ENCODE measurements at places on chromosomes 13 and 19. TPM values are rescaled to one million over a fixed set of nuclear protein-coding genes. Genes with fewer than 3 reads are reported as not detected.

- H3K36me3 ChIP-seq: no peaks in the 10 kb centered on the region
- no peak overlapping the region for H3K27ac ChIP-seq
- no peak overlapping the region for H3K4me3 ChIP-seq
- no peaks in the 10 kb centered on the region for H3K27me3 ChIP-seq
- peaks cover 21% of the 10 kb centered on the region for H3K4me1 ChIP-seq
These were observed 56.3 kb downstream of the FOXO1 start for GRCh38 chr13:40609972-40610726.

Gene PIP5K1C
- 35.6 TPM for total RNA-seq

Gene NLRP9
- total RNA-seq: 0.09 TPM

DNA sequence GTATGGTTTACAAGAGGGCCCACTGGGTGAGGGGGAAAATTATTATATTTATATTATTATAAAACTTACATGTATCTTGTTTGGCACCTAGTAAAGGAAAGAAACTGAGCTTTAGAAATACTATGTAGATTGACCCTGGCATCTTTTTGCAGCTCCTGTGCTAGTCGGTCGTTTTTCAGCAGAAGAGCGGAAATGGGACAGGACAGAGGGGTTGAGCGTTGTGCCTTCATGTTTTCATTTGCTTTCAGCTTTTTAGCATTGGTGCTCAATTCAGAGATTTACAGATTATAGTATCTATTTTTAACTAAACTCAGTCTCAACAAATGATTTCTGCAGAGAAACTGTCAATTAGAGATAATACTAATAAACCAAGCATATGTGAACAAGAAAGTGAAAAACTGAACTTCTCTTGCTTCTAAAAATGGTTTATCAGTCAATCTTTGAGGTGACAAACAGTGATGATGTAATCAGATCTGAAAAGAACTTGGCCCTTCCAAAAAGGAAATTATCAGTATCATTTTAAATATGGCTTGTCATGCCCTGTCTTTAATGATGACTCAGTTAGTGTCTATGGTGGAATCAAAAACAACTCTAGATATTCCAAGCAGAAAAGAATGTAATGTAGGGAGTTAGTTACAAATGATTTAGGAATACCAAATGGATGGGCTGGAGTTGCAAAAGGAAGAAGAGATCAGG lies 56.9 kb upstream of the KCTD4 start:
- H3K27ac ChIP-seq: no peak overlapping the region
- peaks cover 3% of the 10 kb centered on the region for H3K36me3 ChIP-seq
- no peak overlapping the region for H3K4me3 ChIP-seq
- no peak for DNase-seq
- H3K27me3 ChIP-seq: no peaks in the 10 kb centered on the region
- H3K4me1 ChIP-seq: no peaks in the 10 kb centered on the region

Gene C13orf42
- total RNA-seq: not detected

DNA sequence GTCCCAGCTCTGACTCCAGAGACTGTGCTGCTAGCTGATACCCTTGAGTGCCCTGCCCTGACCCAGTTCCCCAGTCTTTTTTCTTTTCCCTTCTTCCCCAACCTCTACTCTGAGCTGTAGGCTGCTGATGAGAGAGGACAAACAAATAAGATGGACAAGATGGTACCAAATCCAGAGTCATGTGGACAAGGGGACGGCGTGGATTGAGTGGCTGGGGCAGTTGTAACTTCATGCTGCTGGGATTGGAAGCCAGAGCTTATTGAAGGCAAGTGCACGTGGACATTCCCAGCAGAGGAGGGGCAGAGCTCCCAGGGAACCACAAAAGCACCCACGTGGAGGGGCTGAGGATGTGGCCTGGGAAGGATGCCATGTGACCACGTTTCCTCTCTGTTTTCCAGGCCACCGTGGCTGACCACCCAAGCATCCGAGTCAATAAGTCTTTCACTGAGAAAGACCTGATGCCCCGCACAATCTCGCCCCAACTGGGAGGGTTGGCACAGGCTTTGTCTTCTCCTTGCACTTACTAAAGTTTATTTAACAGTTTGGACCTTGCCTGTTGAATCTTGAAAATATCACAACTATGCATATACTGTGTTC lies 323.3 kb upstream of the ZNF507 start:
- no peak overlapping the region for H3K27ac ChIP-seq
- no peaks in the 10 kb centered on the region for H3K27me3 ChIP-seq
- H3K36me3 ChIP-seq: no peaks in the 10 kb centered on the region
- no peak for DNase-seq

- no peak for DNase-seq
- no peaks in the 10 kb centered on the region for H3K36me3 ChIP-seq
- no peak overlapping the region for H3K4me3 ChIP-seq
- H3K27me3 ChIP-seq: no peaks in the 10 kb centered on the region
- no peaks in the 10 kb centered on the region for H3K4me1 ChIP-seq
- H3K27ac ChIP-seq: no peak overlapping the region
These were observed 248.8 kb upstream of the KLHL1 start for GRCh38 chr13:70357031-70357430.

- no peaks in the 10 kb centered on the region for H3K27me3 ChIP-seq
- no peak overlapping the region for H3K27ac ChIP-seq
- H3K4me1 ChIP-seq: no peaks in the 10 kb centered on the region
- no peak overlapping the region for H3K4me3 ChIP-seq
- DNase-seq: no peak
These were observed 1423.8 kb upstream of the MIR17HG start for GRCh38 chr13:89923736-89924135.

DNA sequence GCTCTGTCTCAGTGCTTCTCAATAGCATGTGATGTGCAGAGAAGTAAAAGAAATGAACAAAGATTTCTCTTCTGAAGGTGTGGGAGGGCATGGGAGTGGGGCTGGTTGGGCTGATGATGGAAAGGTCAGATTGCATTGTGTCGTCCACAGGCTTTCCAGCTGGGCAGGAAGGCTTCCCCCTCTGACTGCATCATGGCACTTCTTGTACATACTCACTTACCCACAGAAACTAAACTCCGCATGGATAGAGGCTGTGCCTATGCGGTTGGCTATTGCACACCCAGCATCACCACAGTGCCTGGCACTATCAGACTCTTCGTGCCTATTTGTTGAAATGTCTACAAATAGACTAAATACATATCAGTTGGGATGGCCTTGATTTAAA lies 24.4 kb upstream of the TNFSF11 start:
- no peaks in the 10 kb centered on the region for H3K4me1 ChIP-seq
- no peaks in the 10 kb centered on the region for H3K27me3 ChIP-seq
- no peaks in the 10 kb centered on the region for H3K36me3 ChIP-seq
- H3K27ac ChIP-seq: no peak overlapping the region
- no peak for DNase-seq
- H3K4me3 ChIP-seq: no peak overlapping the region

Gene RGS9BP
- total RNA-seq: 0.72 TPM

DNA sequence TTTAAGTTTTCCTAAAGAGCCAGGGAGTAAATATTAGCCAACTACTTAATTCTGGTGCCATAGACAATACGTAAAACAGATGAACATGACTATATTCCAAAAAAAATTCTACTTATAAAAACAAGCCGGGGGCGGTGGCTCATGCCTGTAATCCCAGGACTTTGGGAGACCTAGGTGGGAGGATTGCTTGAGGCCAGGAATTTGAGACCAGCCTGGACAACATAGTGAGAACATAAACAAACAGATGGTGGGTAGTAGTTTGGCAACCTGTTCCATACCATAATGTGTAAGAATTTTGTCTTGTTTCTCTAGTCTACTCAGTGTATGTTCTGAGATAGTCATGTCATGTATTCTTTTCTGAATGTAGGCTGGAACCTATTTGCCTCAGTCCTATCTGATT lies 25.4 kb downstream of the ITM2B start:
- H3K27ac ChIP-seq: no peak overlapping the region
- no peaks in the 10 kb centered on the region for H3K27me3 ChIP-seq
- H3K4me3 ChIP-seq: no peak overlapping the region
- no peaks in the 10 kb centered on the region for H3K4me1 ChIP-seq
- H3K36me3 ChIP-seq: peaks cover 28% of the 10 kb centered on the region

DNA sequence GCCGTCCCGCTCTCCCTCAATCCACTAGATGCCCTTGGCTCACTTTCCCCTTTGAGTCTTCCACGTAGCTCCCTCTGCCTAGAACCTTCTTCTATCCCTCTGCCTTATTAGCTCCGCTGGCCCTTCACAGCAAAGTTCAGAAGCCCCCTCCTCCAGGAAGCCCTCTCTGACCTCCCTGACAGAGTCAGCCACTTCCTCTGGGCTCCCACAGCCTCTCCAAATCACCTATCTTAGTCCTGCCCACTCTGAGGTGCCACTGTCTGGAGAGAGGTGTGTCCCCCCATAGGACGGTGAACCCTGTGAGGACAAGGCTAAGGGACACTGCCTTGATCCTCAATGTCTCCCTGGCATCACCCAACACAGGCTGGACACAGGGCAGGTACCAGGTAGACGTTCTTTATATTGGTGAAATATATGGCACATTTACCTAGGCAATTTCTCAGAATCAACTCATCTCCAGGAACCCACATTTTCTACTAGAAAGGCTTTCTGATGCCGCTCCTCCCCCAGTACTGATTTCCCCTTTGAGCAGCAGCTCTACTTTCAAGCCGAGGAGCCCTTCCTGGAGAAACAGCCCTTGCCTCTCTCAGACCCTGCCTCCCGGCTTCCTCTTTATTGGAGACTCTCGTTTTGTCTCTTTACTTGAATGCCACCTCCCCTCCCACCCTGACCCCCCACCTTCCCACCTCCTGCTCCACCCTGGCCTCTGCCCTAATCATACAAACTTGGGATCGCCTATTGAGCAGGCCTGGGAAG lies 3.4 kb upstream of the TGFB1 start:
- H3K4me3 ChIP-seq: no peak overlapping the region
- no peaks in the 10 kb centered on the region for H3K36me3 ChIP-seq
- no peak overlapping the region for H3K27ac ChIP-seq
- no peaks in the 10 kb centered on the region for H3K4me1 ChIP-seq
- no peak for DNase-seq

DNA sequence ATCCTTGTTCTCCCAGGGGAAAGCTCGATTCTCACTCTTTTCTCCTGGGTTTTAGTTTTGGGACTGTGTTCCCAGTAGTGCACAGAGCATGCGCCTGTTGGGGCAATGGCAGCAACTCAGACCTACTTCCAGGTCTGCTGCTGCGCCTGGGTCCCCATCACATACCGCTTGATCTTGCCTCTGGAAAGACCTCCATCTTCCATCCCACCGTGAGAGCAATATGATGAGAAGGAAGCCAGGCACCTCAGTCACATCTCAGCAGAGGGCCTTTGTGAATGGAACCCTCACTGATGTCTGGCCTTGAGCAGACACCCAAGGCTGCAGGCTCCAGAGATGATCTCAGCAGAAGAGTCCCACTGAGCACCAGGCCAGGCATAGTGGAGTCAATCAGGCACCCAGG lies 176.8 kb upstream of the ZNF507 start:
- no peaks in the 10 kb centered on the region for H3K36me3 ChIP-seq
- no peaks in the 10 kb centered on the region for H3K27me3 ChIP-seq
- H3K4me3 ChIP-seq: no peak overlapping the region
- no peak for DNase-seq
- H3K4me1 ChIP-seq: no peaks in the 10 kb centered on the region

Gene PLIN4
- total RNA-seq: 2.2 TPM

Gene DAND5
- not detected for total RNA-seq

DNA sequence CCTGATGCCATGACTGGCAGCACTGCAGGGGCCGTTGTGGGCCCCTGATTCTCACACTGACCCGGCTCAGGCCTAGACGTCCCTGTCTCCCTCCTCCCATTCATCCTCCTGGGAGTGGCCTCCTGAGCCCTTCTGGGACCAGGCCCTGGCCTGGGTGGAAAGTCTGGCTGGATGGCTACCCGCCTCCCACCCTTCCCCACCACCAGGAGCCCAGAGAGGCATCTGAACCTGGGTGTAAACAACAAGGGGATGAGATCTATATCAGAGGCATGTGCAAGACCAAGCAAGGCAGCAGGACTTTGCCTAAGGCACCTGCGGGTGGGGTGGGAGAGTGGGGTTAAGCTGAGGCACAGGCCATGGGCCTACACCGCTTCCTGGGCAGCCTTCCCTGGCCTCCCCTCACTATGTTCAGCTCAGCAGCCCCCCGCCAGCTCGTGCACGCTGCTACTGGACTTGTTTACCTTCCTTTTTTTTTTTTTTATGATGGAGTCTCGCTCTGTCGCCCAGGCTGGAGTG lies 22.0 kb upstream of the ASPDH start:
- H3K27ac ChIP-seq: no peak overlapping the region
- no peaks in the 10 kb centered on the region for H3K36me3 ChIP-seq
- H3K4me3 ChIP-seq: no peak overlapping the region
- no peaks in the 10 kb centered on the region for H3K27me3 ChIP-seq
- no peak for DNase-seq
- H3K4me1 ChIP-seq: no peaks in the 10 kb centered on the region

DNA sequence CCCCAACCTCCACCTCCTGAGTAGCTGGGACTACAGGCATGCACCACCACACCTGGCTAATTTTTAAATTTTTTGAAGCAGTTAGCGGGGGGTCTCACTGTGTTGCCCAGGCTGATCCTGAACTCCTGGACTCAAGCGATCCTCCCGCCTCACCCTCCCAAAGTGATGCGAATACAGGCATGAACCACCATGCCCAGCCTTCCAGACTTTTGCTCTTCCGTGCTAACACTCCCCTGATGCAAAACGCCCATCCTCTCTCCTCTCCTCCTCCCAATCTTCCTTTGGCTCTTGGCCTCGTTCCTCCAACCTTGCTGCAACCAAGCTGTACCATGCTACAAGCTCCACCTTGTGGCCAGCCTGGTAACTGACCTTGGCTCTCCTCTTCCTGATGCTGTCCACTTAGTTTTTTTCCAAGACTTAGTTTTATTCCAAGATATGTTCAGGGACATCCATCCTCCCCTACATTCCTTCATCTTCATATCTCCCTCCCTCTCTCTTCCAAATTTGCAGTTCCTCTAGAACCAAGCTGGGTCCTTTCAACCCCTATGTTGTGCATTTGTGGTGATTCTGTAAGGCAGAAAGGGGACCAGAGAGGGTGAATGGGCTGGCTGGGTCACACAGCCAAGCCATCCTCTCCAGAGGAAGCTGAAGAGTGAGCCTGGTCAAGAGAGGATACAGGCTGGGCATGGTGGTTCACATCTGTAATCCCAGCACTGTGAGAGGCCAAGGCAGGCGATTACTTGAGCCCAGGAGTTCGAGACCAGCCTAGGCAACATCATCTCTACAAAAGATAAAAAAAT lies 32.8 kb downstream of the TINCR start:
- H3K4me3 ChIP-seq: no peak overlapping the region
- no peaks in the 10 kb centered on the region for H3K36me3 ChIP-seq
- no peaks in the 10 kb centered on the region for H3K4me1 ChIP-seq
- no peak for DNase-seq

- H3K4me3 ChIP-seq: no peak overlapping the region
- no peaks in the 10 kb centered on the region for H3K27me3 ChIP-seq
- no peak for DNase-seq
- H3K36me3 ChIP-seq: no peaks in the 10 kb centered on the region
These were observed 2.0 kb downstream of the CGB3 start for GRCh38 chr19:49022116-49022515.

GRCh38 chr19:44740351-44740824 lies 8.1 kb upstream of the BCL3 start:
- no peaks in the 10 kb centered on the region for H3K27me3 ChIP-seq
- no peaks in the 10 kb centered on the region for H3K36me3 ChIP-seq
- no peak for DNase-seq
- H3K4me3 ChIP-seq: no peak overlapping the region
- H3K4me1 ChIP-seq: peaks cover 19% of the 10 kb centered on the region

Gene APLP1
- total RNA-seq: 3.8 TPM
